ENCODE measurements at places on chromosomes 2 and 18.

DNA sequence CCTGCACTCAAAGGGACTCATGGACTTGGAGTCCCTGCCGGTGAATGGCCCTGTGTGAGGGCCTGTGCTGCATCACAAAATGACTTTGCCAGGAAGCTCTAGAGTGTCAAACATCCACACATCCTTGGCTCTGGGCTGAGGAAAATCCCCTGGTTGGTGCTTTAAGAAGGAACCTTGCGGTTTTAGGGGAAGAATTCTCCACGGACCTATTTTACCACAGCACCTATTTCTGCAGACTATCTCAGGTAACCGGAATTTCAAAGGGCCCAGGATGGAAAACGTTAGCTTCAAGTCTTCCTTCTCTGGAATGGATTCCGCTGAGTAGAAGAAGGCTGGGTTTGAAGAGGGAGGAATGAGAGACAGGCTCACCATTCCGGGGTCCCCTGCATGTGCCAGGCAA, 166.2 kb downstream of the ALK start:
- DNase-seq, result no peak

DNA sequence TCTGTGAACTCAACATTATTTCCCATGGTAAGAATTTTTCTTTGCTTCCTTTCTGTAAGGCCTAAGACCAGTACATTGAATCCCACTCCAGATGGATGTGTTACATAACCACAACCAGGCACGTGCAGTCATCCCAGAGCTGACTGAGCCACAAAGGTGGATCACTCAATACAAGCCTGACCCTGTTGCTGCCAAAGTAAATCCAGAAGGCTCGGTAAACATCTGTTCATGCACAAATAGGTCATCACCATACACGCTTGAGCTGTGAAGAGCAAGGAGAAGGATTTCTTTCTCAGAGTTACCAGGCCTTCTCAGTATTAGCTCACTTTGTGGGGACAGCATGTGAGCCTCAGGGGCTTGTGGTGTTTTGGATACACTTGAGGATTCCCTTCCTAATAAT, 791.4 kb upstream of the FANCL start:
- no peak for DNase-seq

DNA sequence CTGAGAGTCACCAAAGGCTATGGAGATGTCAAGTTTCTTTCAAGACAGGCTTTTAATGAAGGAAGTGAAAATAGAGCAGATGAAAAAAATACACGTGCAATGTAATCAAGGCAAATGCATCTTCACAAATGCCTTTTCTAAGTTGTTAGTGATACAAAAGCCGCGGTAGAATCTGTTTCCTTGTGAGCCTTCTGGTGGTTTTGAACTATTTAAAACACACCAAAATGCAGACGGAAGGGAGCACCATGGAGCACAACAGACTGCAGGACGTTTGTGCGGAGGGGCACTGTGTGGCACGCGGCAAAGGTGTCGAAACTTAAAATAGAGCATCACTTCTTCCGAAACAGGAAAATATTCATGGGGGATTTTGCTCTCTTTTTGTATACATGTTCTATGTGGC, 65.0 kb upstream of the BOD1L2 start:
- DNase-seq, result no peak

DNA sequence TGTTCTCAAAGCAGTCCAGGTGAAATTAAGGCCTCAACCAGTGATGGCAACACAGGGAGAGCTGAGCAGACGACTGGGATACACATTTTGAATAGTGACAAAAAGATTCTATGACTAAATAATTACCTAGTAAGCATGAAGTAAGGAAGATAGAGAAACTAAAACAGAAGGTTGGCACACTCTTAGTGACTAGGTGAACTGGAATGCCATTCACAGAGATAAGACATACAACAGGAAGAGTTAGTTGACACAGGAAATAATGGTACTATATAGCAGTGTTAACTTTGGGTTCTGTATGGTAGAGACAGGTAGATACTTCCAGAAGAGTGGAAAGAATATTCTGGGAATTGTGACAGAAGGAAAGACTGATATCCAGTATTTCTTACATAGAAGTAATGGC, 181.8 kb upstream of the NT5C1B start:
- DNase-seq, result no peak

DNA sequence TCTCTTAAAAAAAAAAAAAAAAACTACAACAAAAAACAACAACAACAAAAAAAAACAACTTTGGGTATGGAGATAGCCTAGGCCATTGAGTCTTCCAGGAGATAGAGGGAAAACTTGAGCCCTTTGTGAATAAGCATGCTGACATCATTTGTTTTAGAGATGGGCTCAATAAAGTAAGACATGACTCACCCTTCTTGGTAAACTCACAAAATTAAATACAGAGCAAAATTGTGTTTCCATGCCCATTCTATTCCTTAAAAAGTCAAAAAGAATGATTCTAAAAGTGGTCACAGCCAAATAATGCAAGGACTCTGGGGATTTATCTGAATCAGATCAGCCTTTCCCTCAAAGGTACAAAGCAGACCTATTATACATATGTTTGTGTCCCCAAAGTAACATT, 117.4 kb downstream of the ETAA1 start:
- DNase-seq, result no peak

DNA sequence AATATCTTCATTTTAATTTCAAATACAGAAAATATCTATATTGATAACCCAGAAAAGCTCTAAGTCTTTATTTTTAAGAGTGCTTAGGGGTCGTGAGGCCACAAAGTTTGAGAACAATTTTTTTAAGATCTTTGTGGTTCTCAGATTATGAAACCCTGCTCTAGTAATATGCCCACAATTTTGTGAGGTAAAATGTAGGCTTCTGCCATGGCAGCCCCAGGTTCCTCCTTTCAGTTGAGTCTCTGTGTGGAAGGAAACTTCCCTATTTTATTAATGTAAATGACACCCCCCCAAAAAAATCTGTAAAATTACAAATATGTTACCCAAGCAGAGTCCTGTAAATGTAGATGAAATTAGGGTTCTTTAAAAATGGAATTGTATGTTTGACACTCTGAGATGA, 600.5 kb downstream of the SATB2 start:
- no peak for DNase-seq

GRCh38 chr2:40700231-40700954, 248.5 kb upstream of the SLC8A1 start:
- no peak for DNase-seq

DNA sequence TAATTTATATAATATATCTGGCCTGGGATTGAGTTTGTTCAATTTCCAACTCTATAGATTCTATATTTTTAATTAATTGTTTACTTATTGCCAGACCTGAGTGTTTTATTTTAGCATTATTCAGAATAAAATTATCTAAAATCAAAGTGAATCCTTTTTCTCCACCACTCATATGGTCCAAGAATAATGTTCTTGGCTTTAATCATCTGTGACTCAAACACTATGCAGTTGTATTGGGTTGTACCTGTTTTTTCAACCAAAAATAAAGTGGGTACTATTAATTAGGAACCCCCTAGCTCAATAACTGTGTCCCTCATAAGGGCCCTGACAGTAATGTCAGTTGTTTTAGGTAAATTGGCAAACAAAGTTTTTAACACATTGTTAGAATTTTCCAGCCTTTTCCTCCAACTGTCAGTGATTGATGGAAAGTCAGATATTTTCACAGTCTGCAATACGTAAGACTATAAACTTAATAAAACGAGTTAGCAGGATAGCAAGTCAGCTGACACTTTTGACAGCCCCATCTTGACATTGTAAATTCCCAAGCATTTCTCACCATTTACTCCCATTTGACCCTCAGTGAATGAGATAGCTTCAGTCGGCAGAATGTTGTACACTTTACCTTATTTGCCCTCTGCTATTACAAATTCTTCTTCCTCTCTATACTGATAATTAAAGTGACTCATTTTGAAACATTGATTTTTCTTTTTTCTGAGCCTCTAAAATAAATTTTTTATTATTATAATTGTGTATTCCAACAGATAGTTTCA, 587.4 kb downstream of the METTL4 start:
- no peak for DNase-seq

DNA sequence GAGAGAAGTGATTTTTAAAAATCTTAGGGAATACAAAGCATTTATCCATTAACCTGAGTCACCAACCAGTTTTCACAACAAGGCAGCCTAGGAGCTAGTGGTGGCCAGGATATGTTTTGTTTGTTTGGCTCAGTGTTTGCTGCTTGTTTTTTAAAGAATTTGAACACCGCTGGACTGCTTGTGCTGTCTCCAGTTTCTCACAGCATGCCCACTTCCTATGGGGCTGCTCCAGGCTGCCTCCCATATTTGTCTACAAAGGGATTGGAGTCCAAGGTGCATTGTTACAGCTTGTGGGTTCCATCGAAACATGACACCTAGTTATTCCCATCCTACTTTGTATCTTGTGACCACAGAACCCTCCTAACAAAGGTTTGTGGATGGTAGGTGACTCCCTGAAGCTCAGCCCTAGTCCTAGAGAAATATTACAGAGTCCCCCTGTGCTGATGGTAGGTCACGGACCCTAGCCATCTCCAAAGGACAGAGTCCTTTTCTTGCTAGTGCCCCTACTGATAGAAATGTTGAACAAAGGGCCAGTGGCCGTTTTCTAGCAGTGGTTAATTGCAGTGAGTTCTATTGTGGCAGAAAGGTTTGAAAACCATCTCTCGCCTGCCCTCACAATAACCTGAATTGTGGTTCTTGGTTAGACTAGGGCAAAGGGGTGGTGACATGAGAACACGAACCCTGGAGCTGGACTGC, 23.2 kb downstream of the GPR39 start:
- DNase-seq, result no peak

DNA sequence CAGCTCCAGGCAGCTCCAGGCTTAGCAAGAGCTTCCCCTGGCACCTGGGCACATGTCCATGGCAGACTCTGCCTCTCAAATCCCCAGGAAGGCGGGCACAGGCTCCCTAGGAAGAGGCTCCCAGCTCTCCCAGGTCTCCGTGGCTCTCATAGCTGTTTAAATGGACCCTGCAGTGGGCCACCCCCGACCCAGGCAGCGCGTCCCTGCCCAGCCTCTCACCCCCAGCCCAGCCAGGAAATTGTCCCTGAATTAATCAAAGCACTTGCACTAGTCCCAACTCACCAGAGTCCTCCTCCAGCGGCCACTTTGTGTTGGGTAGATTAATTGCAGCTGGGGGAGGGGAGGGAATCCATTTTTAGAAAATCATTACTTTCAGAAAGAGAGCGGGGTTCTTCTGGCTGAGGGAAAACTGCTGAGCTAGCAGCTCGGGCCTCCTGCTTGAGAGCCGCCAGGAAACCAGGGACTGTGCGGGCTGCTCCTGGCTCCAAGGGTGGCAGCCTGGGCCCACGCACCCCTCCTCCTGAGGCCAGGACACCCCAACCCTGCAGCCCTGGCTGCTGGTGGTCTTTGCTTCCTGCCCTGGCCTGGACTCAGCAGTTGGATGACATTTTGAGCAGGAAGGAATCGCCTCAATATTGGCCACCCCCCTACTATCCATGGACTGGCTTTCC, 36.0 kb downstream of the SMAD7 start:
- DNase-seq, result no peak

- DNase-seq, result no peak
Measured at GRCh38 chr2:216090369-216090786, 8.7 kb downstream of the TMEM169 start.

- no peak for DNase-seq
Measured at GRCh38 chr2:27965841-27966240, 75.3 kb downstream of the BABAM2 start.

DNA sequence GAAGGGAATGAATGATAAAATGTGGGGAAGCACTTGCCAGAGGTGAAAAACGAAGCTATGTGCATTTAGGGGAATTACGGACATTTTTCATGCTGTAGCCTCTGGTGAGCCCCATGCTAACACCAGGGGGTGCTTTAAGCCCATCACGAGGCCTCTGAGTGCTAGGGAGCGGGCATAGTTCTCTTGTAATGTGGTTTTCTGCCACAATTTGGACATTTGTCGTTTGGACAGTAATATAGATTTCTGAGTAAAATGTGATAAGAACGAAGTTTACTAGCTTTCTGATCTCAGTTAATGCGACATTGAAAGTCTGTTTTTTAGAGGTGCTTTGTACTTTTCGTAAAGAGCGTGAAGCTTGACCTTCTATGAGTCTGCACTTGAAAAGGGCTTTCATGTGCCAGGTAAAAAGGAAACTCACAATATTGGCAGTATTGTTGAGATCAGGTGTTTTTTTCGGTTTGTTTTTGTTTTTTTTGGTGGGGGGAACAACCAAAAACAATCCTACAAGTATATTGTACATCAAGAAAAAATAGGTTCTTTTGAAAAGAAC, 50.6 kb downstream of the TRAF3IP1 start:
- DNase-seq, result peak; percentile 40

DNA sequence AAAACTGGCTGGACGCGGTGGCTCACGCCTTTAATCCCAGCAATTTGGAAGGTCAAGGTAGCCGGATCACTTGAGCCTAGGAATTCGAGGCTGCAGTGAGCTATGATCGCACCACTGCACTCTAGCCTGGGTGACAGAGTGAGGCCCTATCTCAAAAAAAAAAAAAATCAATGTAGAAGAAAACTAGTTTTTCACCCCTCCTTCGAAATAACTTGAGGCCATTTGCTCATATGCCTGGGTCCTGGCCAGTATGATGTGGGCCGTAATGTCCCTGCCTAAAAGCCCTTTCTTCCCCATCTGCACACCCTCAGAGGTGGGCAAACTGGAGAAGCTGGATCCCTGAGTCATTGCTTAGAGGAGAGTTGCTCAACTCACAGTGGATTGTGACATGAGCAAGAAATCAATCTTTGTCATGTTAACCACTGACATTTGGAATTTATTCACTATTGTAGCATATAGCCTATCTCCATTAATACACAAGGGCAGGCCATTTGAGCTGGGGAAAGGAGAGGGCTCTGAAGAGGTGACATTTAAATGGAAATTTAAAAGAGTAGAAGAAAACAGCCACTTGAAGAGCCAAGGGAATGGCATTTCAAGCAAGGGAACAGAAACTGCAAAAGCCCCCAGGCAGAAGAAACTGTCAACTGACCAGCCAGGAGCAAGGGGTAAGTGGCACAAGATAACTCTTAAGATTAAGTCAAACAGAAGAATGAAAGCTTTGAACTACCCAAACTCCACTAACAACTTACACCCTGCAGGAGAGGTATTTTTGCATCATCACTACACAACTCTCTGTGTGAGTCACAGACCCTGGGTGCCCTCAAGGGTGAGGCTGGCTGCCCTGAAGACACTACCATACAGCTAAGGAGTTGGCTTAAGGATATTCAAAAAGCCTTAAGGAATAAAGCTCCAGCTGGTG, 7.6 kb upstream of the METTL21A start:
- DNase-seq, result no peak

DNA sequence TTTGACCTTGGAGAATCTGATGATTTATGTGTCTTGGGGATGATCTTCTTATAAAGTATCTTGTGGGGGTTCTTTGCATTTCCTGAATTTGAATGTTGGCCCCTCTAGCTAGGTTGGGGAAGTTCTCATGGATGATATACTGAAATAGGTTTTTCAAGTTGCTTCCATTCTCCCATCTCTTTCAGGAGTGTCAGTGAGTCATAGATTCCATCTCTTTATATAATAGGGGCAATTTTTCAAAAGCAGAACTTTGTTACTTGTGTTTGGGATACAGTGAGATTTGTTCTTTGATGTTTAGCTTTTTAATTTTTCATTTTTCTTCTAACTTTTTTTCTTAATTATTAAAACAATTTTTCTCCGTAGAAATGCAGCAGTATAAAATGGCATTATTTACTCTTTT, 19.4 kb downstream of the TMEM87B start:
- no peak for DNase-seq

- DNase-seq, result no peak
Measured at GRCh38 chr18:69580107-69580506, 179.4 kb downstream of the DOK6 start.

- no peak for DNase-seq
Measured at GRCh38 chr2:202327858-202328257, 48.3 kb upstream of the BMPR2 start.
